ENCODE measurements at places on chromosomes 1 and 21.

DNA sequence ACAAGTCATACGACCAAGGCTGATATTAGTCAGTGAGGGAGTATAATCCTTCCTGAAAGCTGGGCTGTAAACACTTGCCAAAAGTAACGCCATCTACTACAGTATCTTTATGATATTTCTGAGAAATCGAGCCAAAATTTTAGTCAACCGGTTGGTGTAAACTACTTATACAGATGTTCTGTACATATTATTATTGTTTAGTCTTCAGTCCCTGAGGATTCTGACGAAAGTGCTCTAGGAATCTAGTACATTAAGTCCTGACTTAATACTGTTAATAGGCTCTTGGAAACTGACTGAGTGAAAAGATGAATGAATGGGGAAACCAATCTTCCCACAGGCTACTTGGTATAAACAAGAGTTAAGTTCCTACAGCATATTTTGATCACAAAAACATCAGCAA lies 274.3 kb downstream of the USP25 start:
- DNase-seq, result no peak

DNA sequence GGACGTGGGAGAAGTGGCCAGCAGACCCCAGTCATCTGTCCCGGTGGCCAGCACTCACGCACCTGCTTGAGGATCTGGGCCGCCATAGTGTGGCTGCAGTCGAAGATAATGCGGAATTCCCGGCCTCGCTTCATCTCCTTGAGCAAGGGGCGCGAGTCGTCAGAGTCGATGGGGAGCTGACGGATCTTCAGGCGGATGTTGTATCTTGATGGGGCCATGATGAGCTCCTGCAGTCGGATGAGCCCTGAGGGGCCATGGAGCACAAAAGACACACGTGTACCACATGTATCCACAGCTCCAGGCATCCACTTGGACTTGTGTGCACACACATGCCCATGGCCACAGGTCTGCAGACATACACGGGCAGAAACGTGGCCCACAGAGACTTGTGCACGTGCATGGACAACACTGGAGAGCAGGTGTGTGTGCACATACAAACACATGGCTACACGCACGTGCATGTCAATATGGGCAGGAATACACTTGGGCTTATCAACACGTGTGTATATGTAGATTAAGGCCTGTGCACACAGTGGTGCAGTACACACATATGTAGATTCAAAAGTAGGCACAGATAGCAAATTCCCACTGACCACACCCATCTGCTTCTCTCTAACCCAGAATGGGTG lies 162.1 kb downstream of the GRIK3 start:
- no peak for DNase-seq

GRCh38 chr21:16377120-16377658 lies 647.4 kb downstream of the USP25 start:
- no peak for DNase-seq

- DNase-seq, result no peak
These were observed 706 bp downstream of the CREB3L4 start for GRCh38 chr1:153968408-153968807.

- DNase-seq, result peak; percentile 48
These were observed 18.2 kb upstream of the FCGR2A start for GRCh38 chr1:161486806-161487741.

DNA sequence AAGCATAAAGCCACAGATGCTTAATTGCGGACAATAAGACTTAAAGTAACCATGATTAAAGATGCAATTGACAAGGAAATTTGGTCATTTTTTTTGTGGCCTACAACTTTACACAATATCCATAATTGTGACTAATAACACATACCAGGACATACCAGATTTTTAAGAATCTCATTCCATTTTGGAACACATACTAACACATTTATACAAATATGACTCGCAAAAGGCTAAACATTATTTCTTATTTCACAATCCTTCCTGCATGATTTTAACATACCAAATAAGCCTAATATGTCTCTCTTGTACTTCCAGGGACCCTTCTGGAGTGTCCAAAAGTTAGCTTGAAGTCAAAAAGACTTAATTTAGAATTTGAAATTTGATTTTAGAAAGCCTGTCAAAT lies 48.8 kb downstream of the DR1 start:
- DNase-seq, result no peak

DNA sequence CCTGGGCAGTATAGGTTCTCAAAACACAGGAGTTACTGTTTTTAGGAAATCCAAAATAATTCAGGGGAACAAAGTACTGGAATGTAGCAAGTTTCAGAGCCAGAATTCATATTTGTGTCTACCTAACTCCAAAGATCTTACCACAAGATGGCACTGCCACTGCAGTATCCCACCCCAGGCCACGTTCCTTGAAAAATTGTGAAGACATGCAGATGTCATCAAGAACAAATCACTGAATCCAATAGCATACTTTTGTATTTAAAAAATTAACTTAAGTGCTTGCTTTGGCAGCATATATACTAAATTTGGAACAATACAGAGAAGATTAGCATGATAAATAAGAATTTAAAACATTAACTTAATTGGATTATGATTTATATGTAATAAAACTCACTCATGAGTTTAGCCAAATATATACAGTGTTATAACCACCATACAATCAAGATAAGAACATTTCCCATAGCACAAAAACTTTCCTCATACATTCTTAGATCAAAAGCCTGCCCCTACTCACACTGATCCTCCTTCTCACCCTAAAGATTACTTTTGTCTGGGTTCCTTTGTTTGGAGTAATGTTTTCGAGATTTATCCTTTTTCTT lies 209.9 kb downstream of the FAF1 start:
- DNase-seq, result no peak

DNA sequence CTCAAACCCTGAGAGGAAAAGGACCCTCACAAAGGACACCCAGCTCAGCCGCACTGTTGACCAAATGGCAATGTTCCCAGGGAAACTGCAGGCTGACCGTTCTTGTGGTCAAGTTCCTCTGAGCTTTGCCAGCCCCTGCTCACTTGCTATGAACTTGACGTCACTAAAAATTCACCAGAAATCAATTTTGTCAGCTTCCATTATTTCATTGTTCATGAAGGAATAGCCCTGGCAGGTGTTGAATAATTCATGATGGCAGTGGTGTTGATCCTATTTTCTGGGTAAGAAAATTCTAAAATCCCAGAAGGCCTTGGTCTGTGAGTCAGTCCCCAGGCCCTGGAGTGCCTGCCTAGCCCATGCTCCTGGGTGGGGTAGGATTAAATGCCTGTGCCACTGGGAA lies 318.9 kb downstream of the ZNF326 start:
- no peak for DNase-seq

GRCh38 chr1:51712590-51712989 lies 95.7 kb downstream of the OSBPL9 start:
- no peak for DNase-seq

DNA sequence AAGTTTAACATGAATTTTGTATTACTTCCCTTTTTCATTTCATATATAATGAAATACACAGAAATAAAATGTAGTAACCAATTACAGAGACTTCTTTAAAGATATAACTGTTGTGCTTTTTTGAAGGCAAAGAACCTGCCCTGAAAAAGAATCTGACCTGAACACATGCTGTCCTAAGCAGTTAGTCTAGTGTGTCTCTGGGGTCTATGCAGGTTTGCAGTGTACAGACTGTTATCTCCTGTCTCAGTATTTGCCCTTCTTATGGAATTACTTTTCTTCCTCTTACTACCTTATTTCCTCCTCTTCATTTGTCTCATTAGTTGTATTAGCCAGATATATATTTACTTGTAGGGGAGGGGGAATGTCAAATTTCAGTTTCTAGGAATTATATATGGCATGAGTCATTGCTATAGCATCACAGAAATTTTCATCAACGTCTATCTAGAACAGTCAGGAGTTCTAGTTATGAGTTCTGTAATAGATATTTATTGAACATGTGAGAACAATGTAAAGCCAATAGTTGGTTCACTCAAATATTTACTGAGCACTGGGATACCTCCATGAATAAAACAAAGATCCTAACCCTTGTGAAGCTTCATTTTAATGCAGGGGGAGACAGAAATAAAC lies 28.4 kb upstream of the PLEKHO1 start:
- DNase-seq, result no peak
